ENCODE measurements at places on chromosomes 3 and 15. TPM values are rescaled to one million over a fixed set of nuclear protein-coding genes. Genes with fewer than 3 reads are reported as not detected.

DNA sequence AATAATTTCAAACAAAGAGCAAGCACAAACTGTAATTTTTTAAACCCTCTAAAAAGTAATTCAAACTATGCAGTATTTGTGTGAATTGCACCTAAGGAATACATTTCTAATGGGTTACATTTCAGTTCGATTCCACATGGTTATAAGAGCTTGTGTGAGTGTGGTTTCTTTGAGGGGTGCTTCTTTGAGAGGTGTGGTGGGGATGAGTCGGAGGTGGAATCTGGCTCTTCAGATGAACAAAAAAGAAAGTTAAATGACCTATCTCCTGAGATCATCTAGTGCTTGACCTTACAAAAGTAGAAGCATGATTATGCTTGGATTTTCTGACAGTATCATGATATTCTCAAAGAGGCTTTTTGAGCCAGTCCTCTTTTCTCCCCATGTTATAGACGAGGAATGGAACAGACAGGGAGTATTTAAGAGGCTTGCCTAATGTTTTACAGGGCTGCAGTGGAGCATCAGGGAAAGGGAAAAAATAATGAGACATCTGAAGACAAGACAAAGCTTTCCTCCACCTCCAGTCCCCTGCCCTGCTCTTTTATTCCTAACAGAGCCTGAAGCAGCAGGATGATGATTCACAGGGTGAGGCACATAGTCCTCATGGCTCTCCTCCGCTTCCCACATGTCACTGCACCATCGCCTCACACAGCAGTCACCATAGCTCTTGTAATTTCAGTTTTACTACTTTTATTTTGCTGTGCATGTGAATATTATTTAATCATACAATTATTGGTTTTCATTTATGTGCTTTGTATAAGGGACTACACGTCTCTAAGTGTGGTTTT is 82.0 kb downstream of the LYSMD4 start:
- DNase-seq, result no peak

DNA sequence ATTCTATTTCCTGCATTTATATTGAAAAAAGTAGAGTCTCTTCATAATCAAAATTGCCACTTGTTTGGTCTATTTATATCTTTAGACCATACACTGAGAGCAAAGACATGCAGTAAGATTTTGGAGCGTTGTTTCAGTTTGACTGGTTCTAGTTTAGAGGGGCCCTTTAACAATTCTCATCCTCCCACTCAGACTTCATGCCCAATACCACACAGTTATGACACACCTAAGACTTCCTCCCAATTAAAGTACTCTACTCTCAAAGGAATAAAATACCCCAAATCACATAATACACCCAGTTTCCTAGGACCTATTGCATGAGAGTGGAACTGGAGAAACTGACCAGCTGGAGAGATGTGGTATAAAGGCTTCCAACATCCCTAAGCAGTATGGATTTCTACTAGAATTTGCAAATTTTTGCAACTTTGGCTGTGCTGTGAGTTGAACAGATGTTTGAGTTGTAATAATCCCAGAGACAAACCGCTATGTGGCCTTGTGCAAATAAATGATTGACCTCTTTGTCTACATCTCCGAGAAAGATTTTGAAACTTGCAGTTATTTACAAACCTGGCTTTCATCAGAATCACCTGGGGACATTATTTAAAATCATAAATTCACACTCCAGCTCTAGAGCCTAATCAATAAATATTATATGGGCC is 170.0 kb upstream of the ROBO2 start:
- no peak for DNase-seq

DNA sequence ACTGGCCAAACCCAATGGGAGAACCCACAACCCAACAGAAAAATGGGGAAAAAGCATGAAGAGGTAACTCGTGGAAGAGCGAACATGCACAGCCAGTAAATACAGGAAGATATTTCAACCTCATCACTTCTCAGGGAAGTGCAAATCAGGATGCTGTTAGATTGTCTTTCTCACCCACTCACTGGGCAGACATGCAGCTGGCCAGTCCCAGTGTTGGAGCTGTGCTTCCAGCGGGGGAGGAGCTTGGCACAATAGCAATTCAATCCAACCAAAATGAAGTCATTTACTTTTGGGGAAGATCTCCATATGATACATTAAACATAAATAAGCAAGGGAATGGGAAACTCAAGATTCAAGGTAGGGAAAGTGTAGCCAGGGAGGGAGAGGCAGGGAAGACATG is 12.1 kb downstream of the WNT7A start:
- no peak for DNase-seq

DNA sequence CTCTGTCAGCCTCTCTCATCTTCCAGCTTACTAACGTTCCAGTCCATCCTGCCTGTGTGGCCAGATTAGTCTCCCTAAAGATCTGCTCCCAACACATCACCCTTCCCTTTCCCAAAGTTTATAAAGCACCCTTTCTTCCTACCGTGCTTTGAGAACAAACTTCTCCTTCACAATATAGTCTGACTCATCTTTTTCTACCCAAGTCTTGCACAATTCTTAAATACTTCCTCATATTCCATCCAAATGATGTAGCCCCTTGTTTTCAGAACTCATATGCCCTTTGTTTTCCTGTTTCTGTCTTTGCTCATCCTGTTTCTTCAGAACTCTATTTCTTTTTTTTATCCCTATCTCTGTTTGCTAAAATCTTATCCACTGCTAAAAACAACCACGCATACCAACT is 326.8 kb downstream of the MFSD1 start:
- no peak for DNase-seq

DNA sequence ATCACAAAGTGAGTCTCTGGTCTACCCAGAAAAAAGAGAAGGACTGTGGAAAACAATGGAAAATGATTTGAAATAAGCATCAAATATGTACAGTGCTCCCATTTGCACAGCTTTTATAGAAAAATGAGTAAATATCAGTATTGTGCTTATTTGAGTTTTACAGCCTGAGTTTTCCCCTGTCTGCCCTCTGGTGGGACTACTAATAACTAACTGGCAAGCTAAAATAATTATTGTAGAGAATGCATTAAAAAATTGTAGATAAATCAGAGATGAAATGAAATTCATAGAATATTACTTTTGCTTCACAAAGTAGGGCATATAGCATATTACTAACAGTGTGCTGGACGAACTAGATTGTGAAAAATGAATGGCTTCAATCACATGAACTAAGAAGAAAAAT is 287.1 kb downstream of the NAALADL2 start:
- DNase-seq, result no peak

- no peak for DNase-seq
Measured at GRCh38 chr3:25437953-25438352, 9.9 kb downstream of the RARB start.

- no peak for DNase-seq
Measured at GRCh38 chr15:88497109-88497765, 29.7 kb downstream of the MRPS11 start.

DNA sequence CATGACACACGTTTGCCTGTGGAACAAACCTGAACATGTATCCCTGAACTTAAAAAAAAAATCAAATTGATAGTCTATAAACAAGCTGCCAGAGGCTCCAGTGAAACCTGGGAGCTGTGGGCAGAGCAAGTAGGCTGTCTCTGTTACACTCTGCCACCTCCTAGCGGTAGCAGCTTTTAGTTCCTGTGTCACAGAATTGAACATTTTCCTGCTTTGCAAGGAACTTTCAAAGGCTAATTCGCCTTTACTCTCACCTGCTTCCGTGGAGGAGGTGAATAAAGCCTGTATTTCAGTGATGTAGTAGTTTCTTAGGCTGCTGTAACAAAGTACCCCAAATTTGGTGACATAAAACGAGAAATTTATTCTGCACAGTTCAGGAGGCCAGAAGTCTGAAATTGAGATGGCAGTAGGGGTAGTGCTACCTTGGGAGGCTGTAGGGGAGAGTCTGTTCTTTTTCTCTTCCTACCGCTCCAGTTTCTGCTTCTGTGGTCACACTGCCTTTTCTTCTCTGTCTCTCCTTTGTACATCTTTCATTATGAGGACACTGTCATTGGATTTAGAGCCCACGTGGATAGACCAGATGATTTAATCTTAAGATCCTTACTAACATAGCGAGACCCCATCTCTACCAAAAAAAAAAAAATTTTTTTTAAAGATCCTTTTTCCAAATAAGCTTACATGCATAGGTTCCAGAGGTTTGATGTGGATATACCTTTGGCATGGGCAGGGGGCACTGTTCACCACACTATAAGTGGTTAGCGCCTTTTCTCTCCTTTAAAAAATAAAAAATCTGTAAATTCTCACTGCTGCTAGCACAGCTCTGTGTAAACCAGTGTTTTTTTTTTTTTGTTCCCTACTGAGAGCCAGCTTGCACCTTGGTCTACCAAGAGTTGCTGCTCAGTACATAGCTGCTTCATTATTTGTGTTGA is 25.3 kb downstream of the FBXO22 start:
- DNase-seq, result peak; percentile 88

GRCh38 chr15:58515807-58516206 is 84.0 kb downstream of the LIPC start:
- DNase-seq, result no peak

DNA sequence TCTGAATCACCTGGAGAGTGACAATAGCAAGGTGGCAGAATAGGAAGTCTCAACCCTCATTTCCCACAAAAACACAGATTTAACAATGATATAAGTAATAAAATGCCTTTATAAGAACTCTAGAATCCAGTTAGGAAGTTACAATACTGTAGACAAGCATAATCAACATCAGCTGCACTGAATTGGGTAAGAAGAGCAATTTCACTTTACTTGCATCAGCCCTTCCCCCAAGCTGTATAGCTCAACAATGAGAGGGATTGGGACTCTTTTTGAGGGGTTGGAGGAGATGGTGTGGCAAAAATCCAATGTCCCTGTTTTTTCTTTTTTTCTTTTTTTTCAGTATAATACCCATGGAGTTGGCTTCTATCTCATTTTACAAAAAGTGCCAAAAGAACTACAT is 63.1 kb downstream of the SERP1 start:
- DNase-seq, result no peak

DNA sequence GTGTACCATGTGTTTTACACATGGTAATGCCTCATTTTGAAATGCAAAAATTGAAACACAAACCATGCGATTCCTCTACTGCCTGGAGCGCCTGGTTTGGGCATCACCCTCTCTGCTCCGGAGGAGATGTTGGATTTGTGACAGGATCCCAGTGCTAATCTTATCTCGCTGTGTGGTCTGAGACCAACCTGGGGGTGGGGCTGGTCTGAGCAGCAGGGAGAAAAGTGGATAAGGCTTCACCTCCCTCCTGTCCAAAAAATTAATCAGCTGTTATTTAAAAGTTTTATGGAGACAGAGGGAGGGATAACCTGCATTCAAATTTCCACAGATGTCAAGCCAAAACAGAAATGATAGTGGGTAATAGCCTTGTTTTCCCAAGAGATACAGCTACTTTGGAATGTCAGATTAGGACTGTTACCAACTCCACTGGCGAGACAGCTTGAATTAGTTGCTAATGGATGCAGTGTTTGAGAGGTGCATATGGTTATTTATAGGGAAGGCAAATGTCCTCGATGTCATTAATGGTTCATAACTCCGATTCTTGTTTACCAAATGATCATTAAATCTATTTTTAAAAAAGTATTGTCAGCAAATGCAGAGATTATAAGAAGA is 54.0 kb upstream of the SKOR1 start:
- peak; percentile 47 for DNase-seq

GRCh38 chr3:137335478-137335877 is 377.7 kb downstream of the IL20RB start:
- no peak for DNase-seq

GRCh38 chr3:8555725-8556472 is 54.3 kb downstream of the LMCD1 start:
- DNase-seq, result no peak

GRCh38 chr3:151878465-151878864 is 5.0 kb downstream of the SUCNR1 start:
- no peak for DNase-seq

GRCh38 chr3:141498598-141499223 is 11.9 kb downstream of the RASA2 start:
- peak; percentile 12 for DNase-seq

GRCh38 chr3:169389211-169389924 is 274.1 kb downstream of the MECOM start:
- DNase-seq, result no peak

Gene PATL2
- 0.35 TPM for total RNA-seq

Gene NLGN1
- 9.6 TPM for total RNA-seq

Gene SLC24A5
- total RNA-seq, result not detected

Gene TJP1
- total RNA-seq, result 116 TPM

Gene SCAANT1
- total RNA-seq, result not detected

Gene UROC1
- not detected for total RNA-seq

Data from GM23338 (cell line).